ENCODE measurements at places on chromosomes 11 and 22.

- DNase-seq, result peak; percentile 49
Measured at GRCh38 chr11:43825217-43825816, 55.3 kb upstream of the ALKBH3 start.

GRCh38 chr11:117256573-117256972 lies 24.1 kb downstream of the RNF214 start:
- DNase-seq, result no peak

DNA sequence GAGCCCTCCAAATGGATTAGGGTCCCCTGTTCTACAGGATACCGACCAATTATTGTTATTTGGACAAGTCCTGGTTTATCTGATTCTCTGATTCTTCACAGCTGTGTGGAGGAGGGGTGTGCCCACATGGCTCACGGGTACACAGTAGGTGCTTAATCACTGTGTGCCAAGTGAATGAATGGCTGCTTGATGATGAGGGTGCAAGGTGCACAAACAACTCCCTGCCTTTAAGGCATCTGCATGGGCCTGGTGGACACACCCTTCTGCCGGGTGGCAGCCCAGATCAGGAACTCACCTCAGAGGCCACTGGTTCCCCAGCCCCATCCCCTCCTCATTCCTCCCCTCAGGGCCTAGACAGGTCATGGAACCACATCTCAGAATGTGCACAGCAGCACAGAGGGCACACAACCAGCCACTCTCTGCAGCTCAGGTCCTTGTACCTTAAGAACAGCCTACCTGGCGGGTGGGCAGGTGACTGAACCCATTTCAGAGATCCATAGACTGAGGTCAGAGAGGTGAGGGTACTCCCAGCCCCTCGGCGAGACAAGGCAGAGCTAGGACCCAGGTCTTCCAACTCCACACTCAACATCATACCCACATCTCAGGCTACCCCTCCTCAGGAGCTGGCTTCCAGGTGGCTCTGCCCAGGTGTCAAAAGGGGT lies 50.3 kb downstream of the SHANK2 start:
- DNase-seq, result no peak

GRCh38 chr11:112522536-112522935 lies 261.9 kb upstream of the PLET1 start:
- DNase-seq, result no peak

- DNase-seq, result no peak
Measured at GRCh38 chr22:42758931-42759629, 38.4 kb upstream of the A4GALT start.

- DNase-seq, result peak; percentile 61
Measured at GRCh38 chr11:10728154-10728553, 22.9 kb upstream of the CTR9 start.
